Stimulated activated CD4-positive, alpha-beta T cell treated with anti-CD3 and anti-CD28 coated beads, Interleukin-1b, Interleukin-23, amount 100 ng/mL, for 4 hours (primary cell): ENCODE measurements at places on chromosomes 13 and 19.
A peak's percentile ranks its signal among the peaks of the same experiment; 100 is the strongest.

DNA sequence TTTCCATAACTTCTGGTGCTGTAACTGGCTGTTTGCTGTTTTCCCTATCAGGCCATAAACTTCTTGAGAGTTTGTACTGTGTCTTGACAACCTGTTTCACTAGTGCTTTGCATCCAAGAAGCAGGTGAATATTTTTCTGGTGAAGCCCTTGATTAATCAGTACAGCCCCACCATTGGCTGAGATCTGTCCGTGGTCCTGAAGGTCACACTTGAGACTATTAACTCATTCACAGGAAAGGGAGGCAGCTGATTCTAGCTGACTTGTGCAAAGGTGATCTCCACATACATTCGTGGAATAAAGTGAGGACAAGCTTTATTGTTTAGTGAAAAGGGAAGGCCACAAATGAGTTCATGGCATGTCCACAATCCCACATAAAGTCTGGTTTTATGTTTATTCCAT is 61.4 kb upstream of the ZNF835 start:
- no peak for DNase-seq

- DNase-seq, result no peak
These were observed 15.8 kb upstream of the TUBGCP3 start for GRCh38 chr13:112603641-112604225.

- DNase-seq, result peak; percentile 42
These were observed at the start of gene CILP2 for GRCh38 chr19:19538061-19538784. TSS of gene CILP2 (plus strand) at chr19:19538265. CDS start at chr19:19538350, 85 bp downstream.

GRCh38 chr13:98752467-98753290 is at the start of gene SLC15A1:
TSS of gene SLC15A1 (minus strand) at chr13:98752672. CDS start at chr13:98752598, 74 bp downstream.
- DNase-seq, result no peak

DNA sequence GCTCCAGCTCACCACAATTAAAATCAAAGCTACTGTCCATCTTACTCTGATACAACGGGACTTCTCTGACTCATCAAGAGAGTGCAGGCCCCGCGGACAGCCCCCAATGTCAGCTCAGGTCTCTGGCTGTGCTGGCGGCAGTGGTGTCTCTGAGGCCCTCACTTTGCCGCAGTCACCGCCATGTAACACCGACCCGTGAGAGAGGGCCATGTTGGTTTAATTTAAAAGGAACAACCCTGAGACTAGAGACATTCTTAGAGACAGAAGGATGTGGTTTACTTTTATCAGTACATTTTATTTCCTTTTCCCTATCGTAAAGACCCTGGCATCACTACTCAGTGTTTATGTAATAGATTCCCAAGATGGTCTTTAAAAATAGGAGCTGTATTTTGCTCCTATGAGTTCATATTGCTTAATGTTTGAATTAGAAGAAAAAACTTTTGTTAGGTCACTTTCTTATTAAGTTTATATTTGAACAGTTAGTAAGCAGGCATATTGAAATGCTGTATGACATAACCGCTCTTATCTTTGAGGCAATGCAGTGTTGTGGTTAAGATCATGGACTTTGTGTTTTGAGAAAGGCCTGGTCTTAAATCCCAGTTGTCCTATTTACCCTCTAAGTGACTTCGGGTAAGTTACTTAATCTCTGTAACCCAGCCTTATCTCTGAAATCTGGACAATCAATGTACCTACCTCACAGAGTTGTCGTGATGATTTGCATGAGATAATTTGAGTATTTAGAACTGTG is 23.4 kb downstream of the DGKH start:
- no peak for DNase-seq

DNA sequence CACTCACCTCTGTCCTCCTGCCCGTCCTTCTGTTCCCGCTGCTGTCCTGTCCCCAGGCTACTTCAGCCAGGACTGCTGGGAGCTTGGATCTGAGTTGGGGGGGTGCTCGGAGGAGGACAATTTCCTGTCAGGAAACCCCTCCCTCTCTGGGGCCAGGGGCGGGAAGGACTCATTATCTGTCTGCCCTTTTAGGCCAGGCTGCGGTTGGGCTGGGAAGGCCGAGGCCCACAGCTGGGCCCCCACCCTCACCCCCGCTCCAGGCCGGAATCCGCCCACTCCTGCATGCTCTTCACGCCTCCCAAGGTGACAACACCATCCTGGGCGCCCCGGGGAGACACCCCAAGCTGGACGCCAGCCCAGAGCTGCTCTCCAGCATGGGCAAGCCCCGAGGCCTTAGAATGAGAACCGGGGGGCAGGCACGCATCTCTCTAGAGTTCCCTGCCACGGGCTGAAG is at the start of gene EXOC3L2:
Gene EXOC3L2 (minus strand): TSS at position 74 of the 454 bp plus-strand sequence. CDS start 6,362 bp downstream, outside the sequence.
- DNase-seq, result no peak

DNA sequence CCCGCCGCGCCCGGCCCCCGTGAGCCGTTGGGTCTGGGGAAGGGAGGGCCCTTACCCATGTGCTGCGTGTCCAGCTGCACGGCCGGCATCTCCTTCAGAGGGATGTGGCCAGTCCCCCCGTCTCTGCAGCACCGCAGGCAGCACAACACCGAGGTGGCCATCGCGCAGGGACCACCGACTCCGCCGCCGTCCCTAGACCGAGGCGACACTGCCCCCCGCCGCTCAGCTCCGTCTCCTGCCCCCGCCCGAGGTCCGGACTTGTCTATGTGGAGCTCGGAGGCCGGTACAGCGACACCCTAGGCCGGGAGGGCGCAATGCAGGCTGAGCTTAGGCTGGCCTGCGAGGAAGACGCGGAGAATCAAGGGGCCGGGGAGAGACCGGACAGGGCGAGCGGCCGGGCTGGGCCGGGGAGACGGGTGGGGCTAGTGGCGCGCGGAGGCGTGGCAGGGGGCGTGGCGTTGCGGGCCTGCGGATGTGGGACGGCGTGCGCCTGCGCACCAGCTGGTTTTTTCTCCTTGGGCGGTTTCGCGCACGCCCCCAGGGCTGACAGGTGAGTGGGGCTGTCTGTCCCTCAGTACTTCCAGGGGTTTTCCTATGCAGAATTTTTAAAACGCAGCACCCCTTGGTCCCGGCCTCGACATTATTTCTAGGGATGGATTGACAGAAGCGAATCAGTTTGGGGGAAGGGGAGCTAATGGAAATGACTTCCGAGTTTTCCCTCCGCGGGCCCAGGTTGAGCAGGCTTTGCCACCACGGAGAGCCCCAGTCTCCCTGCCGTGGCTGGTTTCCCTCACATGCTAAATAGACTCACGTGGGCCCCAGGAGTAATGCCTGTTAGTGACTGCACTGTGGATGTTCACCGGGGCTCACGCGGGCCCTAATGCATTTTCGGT is at the start of gene SPRYD7:
Gene SPRYD7 (minus strand): TSS at position 266 of the 893 bp plus-strand sequence. CDS start 105 bp downstream, at position 161.
- DNase-seq, result peak; percentile 90

- DNase-seq, result peak; percentile 81
These were observed 23.3 kb downstream of the NOTCH3 start for GRCh38 chr19:15177269-15178116.

DNA sequence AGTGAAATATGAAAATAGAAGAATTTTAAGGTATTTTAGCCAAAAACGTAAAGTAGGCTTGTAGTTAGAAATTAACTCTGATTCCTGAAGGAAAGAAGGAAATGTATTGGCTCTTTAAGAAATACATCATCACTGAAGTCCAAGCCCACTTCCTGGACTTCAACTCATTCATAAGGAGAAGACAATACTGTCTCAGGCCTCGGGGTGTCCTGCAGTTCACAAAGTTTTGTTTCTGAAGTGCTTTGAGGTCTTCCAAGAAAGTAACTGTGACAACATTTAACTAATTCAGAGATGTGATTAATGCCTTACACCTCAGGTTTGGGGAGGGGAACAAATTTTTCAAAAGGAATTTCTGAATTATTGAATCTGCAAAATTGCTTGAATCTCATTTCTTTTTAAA is 65.8 kb upstream of the STARD13 start:
- no peak for DNase-seq

DNA sequence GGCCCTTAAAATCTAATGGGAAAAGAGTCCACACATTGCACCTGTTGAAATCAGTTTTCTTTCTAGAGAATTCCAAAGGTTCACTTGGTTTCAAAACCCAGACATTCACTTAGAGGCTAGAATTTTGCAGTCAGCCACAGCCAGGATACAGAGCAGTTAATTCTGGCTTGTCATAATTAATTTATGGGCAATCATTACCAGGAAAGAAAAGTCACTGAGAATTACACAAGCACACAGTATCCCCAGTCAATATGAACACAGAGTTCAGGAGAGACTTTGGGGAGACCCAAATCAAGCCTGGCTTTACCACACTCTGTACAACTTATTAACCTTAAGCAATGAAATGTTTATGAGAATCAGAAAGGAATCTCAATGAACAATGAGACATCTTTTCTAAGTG is 224.3 kb upstream of the SOX21 start:
- DNase-seq, result no peak
